Upper lobe of right lung (tissue), 1 donor: ENCODE measurements at places on chromosomes 7 and 10. TPM values are rescaled to one million over a fixed set of nuclear protein-coding genes. Genes with fewer than 3 reads are reported as not detected.

DNA sequence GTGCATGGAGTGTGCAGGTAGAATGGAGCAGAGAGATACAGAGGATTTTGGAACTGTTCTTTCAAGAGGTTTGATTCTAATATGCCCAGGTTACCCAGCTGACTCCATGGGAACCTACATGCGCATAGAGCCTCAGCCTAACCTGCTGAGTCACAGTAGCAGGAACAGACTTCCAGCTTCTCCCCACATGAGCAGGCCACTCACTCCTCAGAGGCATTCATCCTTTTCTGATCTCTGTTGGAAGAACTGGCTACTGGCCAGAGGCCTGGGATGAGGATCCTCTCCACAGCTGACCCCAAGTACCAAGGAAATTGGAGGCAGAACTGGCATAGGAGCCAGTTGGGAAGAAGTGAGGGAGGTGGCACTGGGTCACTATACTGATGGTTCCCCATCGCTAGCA lies 17.9 kb upstream of the CCSER2 start:
- no peaks in the 10 kb centered on the region for H3K36me3 ChIP-seq
- no peak overlapping the region for H3K27ac ChIP-seq
- H3K4me1 ChIP-seq, result peaks cover 16% of the 10 kb centered on the region
- DNase-seq, result no peak

DNA sequence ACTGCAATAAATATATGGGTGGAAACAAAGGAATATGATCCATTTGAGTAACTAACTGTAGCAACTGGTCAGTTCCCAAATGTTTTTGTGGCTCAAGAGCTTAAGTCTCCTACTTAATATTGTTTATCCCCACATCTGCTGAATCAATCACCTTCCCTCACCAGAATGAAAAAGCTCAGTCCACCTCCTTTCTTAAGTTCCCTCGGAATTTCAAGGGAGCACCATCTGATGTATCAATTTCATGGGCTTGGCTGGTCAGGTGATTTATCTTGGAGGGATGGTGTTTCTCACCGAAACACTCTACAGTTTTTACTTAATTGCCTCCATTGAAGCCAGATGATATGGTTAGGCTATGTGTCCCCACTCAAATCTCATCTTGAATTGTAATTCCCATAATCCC lies 176.6 kb downstream of the SEMA3E start:
- H3K27ac ChIP-seq, result no peak overlapping the region
- no peak overlapping the region for H3K4me3 ChIP-seq
- H3K4me1 ChIP-seq, result peaks cover 3% of the 10 kb centered on the region
- no peaks in the 10 kb centered on the region for H3K36me3 ChIP-seq
- DNase-seq, result no peak

DNA sequence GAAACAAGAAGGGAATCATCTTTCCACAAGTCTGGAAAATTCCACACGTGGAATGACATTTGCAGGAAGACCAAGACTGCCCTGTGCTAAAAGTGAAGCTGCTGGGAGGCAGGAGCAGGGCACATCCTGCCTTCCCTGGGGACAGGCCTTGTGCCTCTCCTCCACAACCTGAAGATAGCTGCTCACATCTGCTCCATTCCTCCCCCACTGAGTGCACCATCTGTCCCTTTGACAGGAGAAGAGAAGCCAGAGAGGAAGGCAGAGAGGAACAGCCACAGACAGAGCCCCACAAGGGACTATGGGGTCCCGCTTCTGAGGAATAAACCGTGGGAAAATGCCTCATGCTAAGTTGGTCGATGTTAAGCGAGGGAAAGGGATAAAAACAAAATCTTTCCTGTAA lies 15.9 kb upstream of the FAM171A1 start:
- H3K4me3 ChIP-seq, result no peak overlapping the region
- no peak for DNase-seq
- H3K27ac ChIP-seq, result peak overlapping the region; percentile 31
- H3K36me3 ChIP-seq, result no peaks in the 10 kb centered on the region
- H3K4me1 ChIP-seq, result peaks cover 5% of the 10 kb centered on the region

DNA sequence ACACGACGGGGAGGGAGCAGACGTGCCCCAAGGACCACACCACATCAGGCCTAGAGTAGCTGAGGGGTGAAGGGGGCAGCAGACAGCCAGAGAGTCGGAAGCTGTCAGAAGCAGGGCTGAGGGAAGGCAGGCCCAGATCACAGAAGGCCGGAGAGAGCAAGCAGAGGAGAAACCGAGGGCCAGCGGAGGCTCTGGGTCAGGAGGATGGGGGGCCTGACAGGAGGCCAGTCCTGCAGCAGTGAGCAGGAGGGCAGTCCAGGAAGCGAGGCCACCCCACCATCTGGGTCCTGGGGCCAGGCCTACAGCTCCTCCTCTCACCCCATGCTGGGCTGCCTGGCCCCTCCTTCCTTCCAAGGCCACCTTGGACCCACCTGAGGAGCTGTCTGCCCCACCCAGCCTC lies 20.3 kb downstream of the SLIT1 start:
- H3K4me1 ChIP-seq, result no peaks in the 10 kb centered on the region
- H3K27me3 ChIP-seq, result no peaks in the 10 kb centered on the region

GRCh38 chr10:30270247-30270646 lies 78.8 kb downstream of the MTPAP start:
- no peak overlapping the region for H3K4me3 ChIP-seq
- no peaks in the 10 kb centered on the region for H3K4me1 ChIP-seq
- no peak for DNase-seq
- H3K27ac ChIP-seq, result no peak overlapping the region

GRCh38 chr7:142855756-142856564 lies 1.1 kb downstream of the EPHB6 start:
- no peaks in the 10 kb centered on the region for H3K36me3 ChIP-seq
- peak overlapping the region; percentile 71 for H3K4me3 ChIP-seq
- DNase-seq, result peak; percentile 84
- peaks cover 11% of the 10 kb centered on the region for H3K4me1 ChIP-seq

Gene BMPER
- 10.0 TPM for total RNA-seq

Gene SRRM3
- 1.1 TPM for total RNA-seq
